ENCODE measurements at places on chromosomes 1 and 21.

- no peak for DNase-seq
These were observed 28.8 kb downstream of the TENT5C start for GRCh38 chr1:117634631-117635030.

DNA sequence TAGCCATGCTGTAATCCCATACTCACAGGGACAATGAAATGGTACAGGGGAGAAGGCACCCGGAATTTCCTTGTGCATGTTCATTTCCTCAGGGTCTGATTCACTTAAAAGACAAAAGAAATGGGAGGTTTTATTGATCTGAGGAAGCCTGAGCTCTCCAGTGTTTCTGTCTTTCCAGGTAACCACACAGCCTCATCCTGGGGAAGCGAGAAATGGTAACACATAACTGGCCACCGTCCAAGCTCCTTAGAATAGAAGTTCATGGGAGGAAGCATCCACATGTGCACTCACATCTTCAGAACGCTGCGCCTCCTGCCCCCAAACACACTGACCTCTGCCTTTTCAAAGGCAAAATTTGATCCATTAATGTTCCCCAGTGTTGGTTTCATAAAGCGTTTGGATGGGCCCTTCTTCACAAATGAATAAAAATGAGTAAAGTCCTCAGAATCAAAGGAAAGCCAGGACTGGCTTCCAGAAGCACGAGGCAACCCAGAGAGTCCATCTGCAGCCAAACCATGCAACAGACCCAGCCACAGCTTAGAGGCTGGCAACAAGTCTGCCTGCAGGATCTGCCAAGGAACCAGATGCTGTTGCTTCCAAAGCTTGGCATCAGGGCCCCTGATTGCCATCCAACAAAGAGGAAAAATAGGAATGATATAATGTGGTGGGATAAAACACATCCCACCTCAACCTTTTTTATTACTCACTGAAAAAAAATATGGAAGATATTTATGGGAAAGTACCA lies 120.3 kb downstream of the ZBTB18 start:
- DNase-seq: no peak

- DNase-seq: no peak
These were observed 1611.6 kb downstream of the NCAM2 start for GRCh38 chr21:22609802-22610201.

GRCh38 chr1:106944721-106945120 lies 111.8 kb upstream of the PRMT6 start:
- DNase-seq: no peak

DNA sequence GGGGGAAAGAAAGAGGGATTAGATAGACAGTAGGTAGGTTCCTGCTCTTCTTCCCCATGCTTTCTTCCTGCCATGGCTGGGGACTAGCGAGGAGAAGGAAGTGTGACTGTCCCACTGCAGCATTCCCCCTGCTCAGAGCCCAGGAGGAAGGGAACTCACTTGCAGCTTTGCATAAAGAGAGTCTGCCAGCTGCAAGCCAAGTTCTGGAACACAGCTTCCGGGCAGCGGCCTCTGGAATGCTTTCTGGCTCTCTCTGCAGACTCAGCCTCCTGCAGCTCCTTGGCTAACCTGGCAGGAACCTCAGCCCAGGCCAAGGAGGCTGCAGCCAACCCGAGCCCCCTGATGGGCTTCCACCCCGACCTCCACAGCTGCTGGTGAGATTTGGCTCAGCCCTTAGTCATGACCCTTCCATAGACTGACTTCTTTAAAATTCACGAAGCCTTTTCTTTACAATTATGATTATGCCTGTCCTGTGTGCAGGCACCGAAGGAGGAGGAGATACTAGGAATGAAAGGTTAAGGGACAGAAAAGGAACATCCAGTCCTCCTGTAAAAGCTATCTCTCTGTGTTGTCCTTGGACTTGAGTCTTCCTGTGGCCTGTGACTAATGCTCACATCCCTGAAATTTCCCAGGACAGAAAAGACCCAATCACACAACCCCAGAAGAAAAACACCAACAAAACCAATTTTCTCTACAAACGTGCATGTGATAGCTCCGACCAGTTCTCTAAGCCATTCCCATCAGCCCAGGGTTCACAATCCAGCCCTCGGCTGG lies 108.2 kb upstream of the OLIG2 start:
- DNase-seq: no peak

DNA sequence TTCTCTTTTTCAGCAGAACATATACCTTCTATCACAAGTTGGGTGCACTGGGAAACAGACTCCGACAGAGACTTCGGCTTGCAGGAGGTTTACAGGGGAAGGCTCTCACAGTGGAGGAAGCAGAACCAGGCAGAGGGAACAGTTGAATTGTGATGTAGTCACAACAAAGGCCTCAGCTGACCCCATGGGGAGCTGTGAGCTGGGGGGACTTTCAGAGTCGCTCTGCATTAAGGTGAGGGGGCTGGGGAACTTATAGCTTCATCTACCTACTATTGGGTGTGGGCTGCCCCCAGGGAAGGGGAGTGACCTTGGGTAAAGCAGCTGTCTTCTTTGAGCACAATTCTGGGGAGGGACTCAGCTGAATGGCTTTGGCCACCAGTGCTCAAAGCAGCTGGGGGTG lies 94.9 kb upstream of the POU3F1 start:
- no peak for DNase-seq

GRCh38 chr1:215472723-215473122 lies 94.4 kb upstream of the KCTD3 start:
- no peak for DNase-seq

- no peak for DNase-seq
These were observed 179.2 kb upstream of the TMEM51 start for GRCh38 chr1:14974361-14974760.

GRCh38 chr1:16969651-16970050 lies 10.8 kb downstream of the MFAP2 start:
- no peak for DNase-seq

- DNase-seq: no peak
These were observed 7.9 kb downstream of the KLHDC8A start for GRCh38 chr1:205348554-205349487.

DNA sequence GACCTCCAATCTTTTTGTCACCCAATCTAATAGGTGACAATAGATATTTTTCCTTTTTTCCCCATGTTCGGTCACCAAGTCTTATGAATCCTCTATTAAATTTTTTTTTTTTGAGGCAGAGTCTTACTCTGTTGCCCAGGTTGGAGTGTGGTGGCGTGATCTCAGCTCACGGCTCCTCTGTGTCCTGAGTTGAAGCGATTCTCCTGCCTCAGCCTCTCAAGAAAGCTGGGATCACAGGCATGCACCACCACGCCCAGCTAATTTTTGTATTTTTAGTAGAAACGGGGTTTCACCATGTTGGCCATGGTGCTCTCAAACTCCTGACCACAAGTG lies 42.5 kb upstream of the MTF1 start:
- DNase-seq: no peak

DNA sequence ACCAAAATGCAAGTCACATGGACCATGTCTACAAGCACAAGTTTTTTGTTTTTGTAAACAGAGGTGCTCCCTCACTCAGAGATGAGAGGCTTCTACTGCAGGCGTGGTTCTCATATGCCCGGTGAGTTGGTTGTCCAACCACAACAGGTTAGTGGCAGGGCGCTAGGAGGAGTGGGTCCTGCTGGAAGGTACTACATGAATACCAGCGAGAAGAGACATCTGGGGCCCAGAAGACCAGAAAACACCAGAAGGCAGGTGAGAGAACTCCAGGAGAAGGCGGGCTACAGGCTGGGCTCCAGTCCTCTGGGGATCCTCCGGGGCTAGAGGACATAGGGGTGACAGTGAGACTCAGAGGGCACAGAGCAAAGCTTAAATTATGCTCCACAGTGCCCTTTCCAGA lies 366.5 kb downstream of the MATN1 start:
- no peak for DNase-seq

- no peak for DNase-seq
These were observed 35.2 kb downstream of the HIVEP3 start for GRCh38 chr1:41883507-41883906.

GRCh38 chr1:219659005-219659600 lies 46.2 kb upstream of the ZC3H11B start:
- no peak for DNase-seq
